ENCODE measurements at places on chromosomes 6 and 20.

DNA sequence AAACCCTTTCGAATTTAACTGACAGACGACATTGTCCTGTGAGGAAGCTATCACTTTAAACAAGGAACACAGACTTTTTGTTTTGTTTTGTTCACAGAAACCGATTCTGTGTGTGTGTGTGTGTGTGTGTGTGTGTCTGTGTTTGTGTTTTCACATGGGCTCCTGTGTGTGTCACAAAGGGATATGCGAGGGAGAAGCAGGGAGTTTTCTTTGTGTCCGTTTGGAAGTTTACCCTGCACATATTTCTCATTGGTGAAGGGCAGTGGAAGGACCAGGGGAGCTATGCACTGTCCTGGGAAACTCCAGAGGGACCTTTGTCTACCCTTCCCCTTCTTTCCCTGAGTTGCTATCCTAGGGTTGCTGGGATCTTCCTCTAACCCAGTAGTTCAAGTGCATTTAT, 17.7 kb downstream of the POM121L2 start:
- no peak for DNase-seq

GRCh38 chr6:84728602-84729001, 35.8 kb downstream of the TBX18 start:
- no peak for DNase-seq

DNA sequence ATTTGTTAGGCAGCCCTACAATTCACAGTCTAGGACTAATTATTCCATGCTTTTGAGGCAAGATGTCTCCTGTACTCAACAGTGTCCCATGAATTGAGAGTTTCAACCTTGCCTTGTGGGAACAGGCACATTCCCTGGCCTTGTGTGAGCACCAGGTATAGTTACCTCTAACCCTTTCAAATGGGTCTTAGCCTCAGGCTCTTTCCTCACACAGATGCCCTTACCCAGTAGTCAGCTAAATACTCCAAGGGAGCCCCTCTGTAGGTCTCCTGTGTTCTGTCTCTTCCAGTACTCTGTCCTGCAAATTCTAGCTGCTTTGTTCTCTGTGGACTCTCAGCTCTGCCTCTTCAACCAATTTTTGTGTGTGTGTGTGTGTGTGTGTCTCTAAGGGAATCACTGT, 135.3 kb downstream of the ZFAND3 start:
- no peak for DNase-seq

- no peak for DNase-seq
Measured at GRCh38 chr6:152129691-152130151, 322.2 kb downstream of the ESR1 start.

DNA sequence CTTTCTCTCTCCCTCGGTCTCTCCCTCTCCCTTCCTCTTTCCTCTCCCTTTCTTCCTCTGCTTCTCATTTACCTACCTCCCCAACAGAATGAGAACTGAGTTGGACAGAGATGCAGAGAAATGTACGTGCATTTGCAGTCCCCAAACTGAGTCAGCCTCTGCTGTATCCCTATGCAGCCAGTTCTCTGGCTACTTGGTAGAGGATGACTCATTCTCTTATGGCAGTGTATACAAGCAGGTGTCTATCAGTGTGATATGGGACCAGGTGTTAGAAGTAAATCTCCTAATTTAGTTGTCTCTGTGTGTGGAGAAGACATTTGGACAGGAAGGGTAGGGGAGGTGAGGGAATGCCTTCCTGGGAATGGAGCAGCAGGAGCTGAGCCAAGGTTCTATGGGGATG, 470.8 kb downstream of the CD109 start:
- DNase-seq, result no peak

DNA sequence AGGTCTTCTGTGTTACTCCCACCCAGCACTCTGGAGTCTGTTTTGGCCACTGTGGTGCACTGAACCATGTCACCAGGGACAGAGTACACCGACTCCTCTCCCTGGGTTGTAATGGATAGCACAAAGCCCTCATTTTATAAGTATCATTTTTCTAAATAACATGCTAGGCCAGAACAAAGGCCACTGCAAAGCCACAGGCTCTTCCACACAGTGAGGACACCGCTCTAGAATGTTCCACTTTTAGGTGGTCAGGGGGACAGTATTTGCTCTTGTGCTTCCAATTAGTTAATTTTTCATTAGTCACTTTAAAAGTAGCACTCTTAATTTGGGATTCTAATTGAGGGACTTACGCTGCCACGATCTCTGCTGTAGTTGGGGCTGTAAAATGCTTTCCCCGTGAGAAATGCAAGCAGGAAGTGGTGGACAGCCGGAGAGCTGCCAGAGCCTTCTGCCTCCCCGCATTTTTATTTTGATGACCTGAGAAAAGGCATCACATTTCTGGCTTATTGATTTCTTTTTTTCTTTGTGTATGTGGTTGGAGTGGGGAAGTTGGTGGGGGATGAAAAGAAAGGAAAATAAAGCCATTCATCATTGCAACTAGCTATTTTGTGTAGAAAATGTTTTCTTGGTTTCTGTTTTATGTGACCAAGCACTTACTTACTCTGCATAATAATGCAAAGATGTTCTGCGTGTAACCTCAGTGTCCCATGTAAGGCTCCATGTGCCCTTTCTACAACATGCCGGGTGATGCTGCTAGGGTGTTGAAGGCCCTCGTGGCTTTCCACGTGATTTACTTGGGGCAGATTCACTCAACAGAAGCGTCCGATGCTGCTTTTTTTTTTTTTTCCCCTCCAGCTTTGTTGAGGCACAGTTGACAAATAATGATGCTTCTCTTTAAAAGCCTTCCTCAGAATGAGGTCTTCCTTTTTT, 195.9 kb downstream of the SASH1 start:
- no peak for DNase-seq

DNA sequence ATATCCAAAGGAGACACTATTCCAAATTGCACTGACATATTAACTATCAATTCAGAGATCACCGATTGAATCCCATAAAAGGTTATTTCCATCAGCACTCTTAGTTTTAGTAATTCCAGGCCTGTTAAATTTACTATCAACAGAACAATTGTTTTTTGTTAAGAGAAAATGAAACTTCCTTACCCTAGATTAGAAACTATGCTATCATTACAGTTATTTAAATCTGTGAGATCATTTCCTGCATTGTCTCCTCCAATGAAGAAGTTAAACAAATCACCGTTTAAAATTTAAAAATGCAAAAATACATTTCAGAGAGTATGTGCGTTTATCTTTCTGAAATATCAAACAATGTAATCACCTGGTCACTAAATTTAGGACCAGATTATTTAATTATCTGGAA, 57.5 kb downstream of the HIVEP2 start:
- no peak for DNase-seq

GRCh38 chr6:36050305-36050704, 22.7 kb downstream of the MAPK14 start:
- DNase-seq, result no peak

- DNase-seq, result no peak
Measured at GRCh38 chr6:35086636-35087360, 54.3 kb downstream of the TCP11 start.

DNA sequence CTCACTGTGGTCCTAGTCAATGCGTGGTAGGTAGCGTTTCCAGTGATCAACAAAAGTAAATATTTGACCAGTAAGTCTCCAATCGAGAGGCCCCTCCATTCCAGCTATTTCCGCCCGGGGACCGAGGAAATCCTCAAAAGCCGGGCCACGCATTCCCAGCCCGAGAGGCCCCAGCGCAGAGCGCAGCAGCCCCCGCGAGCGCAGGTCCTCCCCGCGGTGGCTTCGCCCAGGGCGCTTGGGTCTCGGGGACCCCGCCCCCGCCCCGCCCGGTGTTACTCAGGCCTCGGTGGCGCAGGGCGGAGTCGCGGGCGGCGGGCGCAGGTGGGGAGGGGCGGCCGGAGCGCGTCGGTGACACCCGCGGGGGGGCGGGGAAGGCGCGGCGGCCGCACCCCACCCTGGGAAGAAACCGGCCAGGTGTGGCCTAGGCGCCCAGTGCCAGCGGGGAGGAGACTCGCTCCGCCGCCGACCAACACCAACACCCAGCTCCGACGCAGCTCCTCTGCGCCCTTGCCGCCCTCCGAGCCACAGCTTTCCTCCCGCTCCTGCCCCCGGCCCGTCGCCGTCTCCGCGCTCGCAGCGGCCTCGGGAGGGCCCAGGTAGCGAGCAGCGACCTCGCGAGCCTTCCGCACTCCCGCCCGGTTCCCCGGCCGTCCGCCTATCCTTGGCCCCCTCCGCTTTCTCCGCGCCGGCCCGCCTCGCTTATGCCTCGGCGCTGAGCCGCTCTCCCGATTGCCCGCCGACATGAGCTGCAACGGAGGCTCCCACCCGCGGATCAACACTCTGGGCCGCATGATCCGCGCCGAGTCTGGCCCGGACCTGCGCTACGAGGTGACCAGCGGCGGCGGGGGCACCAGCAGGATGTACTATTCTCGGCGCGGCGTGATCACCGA, at the start of gene DSP:
Gene DSP, plus strand, starts transcription at position 497 of the 890 bp plus-strand sequence. Its CDS starts 245 bp downstream, at position 742.
- DNase-seq, result no peak

DNA sequence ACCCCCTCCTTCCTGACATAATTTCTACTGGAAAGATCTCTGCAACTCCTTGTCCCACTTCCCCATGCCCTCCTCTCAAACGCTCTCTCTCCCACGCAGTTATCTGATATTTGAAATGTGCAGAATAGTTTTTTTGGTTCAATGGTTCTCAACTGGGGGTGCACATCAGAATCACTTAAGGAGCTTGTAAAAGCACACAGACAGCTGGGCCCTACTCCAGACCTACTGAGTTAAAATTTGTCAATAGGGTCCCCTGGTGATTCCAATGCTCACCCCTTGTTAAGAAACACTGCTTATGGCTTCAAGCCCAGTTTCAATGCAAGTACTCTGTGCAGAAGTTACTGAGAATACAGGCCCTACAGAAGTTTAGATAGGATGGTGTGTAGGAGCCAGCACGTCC, 45.2 kb upstream of the KCNK16 start:
- no peak for DNase-seq

DNA sequence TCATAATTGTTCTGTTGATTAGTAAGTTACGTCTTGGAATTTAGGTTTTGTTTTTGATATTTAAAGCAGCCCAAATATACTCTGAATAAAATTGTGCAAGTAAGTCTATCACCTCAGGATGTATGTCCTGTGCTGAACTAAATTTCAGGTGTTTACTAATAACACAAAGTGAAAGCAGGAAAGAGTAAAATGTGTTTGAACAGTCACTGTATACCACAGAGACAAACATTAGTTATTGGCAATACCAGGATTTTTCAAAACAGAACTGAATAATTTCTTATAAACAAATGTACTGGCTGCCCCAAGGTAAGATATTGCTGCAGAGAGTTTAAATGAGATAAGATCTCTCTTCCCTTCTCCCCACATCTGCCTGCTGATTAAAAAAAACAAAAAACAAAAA, 404.7 kb upstream of the RUNX2 start:
- DNase-seq, result no peak

GRCh38 chr6:167547328-167547692, 222.4 kb downstream of the TTLL2 start:
- DNase-seq, result no peak

GRCh38 chr6:40480678-40481077, 106.5 kb downstream of the LRFN2 start:
- no peak for DNase-seq

DNA sequence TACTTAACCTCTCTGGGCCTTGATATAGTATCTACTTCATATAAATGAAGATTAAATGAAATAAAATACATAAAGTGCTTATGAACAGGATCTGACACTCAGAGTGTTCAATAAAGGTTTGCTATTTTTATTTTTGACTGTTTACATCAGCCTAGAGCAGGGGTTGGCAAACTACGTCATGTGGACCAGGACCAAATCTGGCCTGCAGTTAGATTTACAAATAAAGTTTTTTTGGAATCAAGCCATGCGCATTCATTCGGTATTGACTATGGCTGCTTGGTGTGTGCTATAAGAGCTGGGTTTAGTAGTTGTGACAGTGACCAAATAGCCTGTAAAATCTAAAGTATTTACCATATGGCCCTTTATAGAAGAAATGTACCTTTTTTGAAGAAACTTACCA, 20.8 kb downstream of the PEX7 start:
- DNase-seq, result no peak

GRCh38 chr6:129476810-129477209, 233.2 kb downstream of the ARHGAP18 start:
- DNase-seq, result no peak

- no peak for DNase-seq
Measured at GRCh38 chr20:48426630-48427029, 401.2 kb downstream of the PREX1 start.

- DNase-seq, result no peak
Measured at GRCh38 chr6:142359271-142359960, 57.6 kb downstream of the ADGRG6 start.

DNA sequence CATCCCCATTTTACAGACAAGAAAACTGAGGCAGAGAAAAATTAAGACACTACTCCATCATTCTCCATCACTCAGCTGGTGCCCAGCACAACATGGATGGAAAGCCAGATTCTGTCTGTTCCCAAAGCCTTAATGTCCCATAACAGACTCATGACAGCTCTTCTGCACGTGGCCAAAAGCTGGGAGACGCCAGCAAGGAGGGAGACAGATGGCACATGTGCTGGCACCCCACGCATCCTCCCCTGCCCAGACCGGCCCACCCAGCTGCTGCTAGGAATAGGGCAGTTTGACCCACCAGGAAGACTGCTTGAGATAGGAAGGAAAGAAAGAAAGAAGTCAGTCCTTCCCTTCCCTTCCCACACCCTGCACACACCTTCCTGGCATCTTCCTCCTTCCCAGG, 96.3 kb downstream of the PREX1 start:
- DNase-seq, result no peak

- DNase-seq, result no peak
Measured at GRCh38 chr6:15349379-15349778, 103.5 kb downstream of the JARID2 start.

GRCh38 chr6:167858842-167859664, 32.3 kb downstream of the AFDN start:
- DNase-seq, result no peak

DNA sequence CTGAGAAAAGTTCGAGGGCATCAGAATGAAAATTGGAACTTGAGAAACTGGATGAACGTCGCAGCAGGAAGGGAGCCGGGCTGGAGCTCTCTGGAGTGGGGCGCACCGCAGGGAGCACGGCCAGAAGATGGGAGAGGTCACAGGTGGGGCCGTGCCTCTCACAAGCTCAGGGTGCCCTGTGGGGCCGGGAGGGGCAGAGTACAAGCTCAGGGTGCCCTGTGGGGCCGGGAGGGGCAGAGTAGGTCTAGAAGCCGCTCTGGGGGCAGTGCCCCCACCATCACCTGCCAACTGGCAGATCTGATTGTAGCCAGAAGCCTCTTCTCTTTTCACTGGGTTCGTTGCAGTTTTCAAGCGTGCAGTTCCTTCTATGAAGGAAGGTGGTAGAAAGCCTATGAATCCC, 61.1 kb upstream of the SNX9 start:
- DNase-seq, result no peak

DNA sequence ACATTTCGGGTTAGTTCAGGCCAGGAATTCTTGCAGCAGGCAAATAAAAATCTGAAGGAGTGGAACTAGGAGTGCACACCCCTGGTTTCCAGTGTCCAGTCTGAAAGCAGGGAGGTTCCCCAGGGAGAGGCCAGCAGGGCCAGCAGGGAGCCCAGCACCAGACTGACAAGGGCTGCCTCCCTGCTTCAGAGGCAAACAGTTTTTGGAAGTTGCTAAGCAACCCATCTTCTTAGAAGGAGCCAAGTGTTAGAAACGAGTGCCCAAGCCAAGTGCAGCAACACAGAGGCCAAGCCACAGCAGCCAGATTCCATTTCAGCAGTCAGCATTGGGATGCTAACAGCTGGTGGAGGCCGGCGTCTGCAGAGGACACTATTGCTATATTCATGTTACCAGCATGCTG, 179.1 kb downstream of the SYNDIG1 start:
- no peak for DNase-seq
